ENCODE measurements at places on chromosomes 2 and 18.
A peak's percentile ranks its signal among the peaks of the same experiment; 100 is the strongest.

- DNase-seq, result no peak
Observed at GRCh38 chr2:209638346-209638745, 133.3 kb upstream of the UNC80 start.

DNA sequence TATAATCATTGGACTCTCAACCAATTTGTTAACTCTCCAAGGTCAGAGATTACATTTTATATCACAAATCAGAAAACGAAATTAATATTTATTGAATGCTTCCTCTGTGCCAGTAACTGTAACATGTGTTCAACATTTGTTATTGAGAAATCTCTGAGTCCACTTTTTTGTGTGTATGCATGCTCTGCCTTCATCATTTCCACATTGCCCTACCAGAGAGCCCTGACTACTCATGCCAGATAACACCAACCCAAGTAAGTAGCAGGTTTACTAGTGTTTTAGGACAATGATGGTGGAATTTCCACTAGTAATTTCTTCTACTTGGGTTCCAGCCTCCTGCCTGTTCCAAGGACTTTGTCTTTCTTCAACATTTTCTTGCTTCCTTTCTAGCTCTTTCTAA lies 14.2 kb upstream of the FAP start:
- no peak for DNase-seq

- DNase-seq, result peak; percentile 58
Observed at GRCh38 chr2:231648579-231649174, 56.0 kb downstream of the TEX44 start.

GRCh38 chr18:39208190-39208589 lies 1642.6 kb upstream of the CELF4 start:
- DNase-seq, result no peak

- no peak for DNase-seq
Observed at GRCh38 chr2:206158563-206159345, 490 bp downstream of the NDUFS1 start.

DNA sequence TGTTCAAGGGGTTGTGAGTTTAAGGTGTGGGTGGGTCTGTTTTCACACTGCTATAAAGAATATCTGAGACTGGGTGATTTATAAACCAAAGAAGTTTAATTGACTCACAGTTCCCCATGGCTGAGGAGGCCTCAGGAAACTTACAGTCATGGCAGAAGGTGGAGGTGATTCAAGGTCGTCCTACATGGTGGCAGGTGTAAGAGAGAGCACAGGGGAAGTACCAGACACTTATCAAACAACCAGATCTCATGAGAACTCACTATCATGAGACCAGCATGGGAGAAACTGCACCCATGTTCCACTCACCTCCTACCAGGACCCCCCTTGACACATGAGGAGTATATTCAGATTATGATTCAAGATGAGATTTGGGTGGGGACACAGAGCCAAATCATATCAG lies 38.0 kb downstream of the RHBDD1 start:
- DNase-seq, result no peak

DNA sequence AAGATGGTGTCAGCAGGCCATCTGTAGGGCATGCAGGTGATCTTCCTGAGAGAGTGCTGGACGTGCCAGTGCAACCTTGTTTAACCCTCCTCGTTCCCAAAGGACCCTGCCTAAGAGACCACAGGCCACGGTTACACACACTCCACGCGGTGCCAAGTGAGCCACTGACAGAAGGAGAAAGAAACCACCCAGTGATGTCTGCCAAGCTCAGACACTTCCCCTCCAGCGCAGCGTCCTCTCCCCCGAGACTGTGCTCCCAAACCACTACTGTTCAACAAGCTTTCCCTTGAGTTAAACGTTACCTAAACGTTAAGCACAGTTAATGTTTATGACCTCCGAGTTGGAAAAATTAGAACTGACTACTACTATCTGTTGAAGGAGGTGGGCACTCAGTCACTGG lies 119.1 kb upstream of the NCK2 start:
- DNase-seq, result no peak

DNA sequence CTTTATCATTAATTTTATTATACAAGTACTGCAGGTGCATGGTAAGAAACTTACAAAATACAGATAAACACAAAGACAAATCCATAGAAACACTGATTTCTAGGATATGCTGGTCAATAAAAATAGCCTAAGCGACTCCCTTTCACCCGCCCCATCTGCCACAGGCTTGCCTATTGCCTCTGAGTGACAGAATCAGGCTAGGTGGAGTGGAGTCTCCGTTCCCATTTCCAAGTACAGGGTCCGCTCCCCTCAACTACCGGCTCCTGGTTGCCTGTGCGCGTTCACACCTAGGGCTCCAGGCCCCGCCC lies 201 bp upstream of the TRAPPC12 start:
- DNase-seq, result no peak

DNA sequence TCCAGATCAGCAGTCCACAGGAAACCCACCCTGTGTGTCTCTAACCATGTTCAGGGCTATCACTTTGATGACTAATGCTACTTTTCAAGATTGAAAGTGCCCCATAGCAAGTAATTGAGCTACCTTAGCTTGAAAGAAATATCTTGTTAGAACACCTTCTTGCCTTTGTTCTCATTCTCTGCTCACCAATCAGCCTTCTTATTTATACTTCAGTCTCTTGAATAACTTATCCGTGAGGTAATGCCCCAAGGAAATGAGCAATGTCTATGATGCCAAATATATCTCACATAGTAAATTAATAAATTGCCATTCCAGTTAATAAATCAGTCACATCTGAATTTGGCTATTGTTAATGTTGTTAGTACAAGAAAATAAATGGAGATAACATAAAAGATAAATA lies 141.6 kb downstream of the WDPCP start:
- no peak for DNase-seq

GRCh38 chr2:52264488-52264887 lies 1232.6 kb upstream of the NRXN1 start:
- no peak for DNase-seq

DNA sequence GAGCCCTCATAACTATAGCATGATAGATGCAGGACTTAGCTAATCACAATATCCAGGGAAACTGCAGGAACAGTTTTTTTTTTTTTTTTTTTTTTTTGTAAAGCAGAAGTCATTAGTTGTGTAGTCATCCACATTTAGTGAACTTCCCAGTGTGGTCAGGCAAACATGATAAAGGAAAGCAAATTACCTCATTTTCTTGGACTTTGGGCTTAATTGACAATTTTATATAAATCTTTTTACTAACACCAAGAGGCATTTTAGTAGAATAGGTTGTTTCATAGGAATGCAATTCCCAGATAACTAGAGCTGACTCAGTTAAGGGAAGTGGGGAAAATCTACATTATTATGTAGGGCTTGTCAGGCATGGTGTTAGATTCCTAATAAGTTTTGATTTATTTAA lies 142.7 kb upstream of the GCFC2 start:
- DNase-seq, result no peak

DNA sequence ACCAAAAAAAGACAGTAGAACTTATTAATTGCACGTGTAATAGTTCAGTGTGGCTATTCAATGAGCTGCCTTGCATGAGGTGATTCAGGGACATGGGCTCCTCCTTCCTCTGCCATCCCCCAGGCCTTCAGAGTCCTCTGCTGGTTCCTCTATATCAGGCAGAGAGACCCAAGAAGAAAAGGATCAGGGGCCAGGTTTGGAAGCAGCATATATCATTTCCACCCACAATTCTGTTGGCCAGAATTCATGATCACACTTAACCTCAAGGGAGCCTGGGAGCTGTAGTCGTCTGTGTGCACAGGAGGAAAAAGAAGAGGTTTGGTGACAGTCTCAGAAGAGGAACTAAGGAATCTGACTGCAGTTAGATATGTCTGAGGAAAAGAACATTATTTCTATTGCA lies 114.0 kb upstream of the GLS start:
- peak; percentile 48 for DNase-seq

- DNase-seq, result no peak
Observed at GRCh38 chr2:178044836-178045235, 27.7 kb downstream of the PDE11A start.

- peak; percentile 45 for DNase-seq
Observed at GRCh38 chr18:57437766-57438671, 2.8 kb downstream of the ONECUT2 start.

GRCh38 chr2:2191110-2191707 lies 139.9 kb downstream of the MYT1L start:
- no peak for DNase-seq

DNA sequence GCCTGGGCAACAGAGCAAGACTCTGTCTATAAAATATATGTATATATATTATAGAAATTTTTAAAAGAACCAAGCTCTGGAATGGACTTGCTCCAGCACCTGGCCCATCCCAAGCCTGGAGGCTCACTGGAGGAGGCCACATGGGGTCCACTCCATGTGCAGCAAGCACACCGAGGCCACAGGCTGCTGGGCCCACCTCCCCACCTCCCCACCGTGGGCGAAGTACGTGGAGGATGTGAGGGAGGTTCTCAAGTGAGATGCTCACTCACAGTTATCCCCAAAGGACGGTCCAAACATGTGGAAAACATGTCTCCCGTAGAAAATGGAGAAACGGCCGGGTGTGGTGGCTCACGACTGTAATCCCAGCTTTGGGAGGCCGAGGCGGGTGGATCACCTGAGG lies 13.9 kb upstream of the RAB17 start:
- DNase-seq, result no peak

GRCh38 chr2:72109291-72109690 lies 38.4 kb downstream of the CYP26B1 start:
- no peak for DNase-seq

DNA sequence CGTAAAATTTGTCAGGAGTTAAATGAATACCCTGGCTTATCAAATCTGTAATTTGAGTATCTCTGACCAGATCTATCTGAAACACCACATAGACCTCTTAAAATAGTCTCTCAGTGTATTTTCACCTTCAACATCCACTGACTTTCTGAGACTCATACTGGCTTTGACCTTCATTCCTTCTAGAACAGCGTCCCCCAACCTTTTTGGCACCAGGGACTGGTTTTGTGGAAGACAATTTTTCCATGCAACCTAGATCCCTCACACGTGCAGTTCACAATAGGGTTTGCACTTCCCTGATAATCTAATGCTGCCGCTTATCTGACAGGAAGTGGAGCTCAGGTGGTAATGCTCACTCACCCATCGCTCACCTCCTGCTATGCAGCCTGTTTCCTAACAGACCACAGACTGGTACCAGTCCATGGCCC lies 3.2 kb downstream of the NBAS start:
- DNase-seq, result no peak

GRCh38 chr2:10487081-10487740 lies 39.1 kb upstream of the ODC1 start:
- DNase-seq, result no peak

GRCh38 chr2:177984749-177985148 lies 87.8 kb downstream of the PDE11A start:
- no peak for DNase-seq

GRCh38 chr18:57446322-57446721 lies 11.1 kb downstream of the ONECUT2 start:
- DNase-seq, result no peak

DNA sequence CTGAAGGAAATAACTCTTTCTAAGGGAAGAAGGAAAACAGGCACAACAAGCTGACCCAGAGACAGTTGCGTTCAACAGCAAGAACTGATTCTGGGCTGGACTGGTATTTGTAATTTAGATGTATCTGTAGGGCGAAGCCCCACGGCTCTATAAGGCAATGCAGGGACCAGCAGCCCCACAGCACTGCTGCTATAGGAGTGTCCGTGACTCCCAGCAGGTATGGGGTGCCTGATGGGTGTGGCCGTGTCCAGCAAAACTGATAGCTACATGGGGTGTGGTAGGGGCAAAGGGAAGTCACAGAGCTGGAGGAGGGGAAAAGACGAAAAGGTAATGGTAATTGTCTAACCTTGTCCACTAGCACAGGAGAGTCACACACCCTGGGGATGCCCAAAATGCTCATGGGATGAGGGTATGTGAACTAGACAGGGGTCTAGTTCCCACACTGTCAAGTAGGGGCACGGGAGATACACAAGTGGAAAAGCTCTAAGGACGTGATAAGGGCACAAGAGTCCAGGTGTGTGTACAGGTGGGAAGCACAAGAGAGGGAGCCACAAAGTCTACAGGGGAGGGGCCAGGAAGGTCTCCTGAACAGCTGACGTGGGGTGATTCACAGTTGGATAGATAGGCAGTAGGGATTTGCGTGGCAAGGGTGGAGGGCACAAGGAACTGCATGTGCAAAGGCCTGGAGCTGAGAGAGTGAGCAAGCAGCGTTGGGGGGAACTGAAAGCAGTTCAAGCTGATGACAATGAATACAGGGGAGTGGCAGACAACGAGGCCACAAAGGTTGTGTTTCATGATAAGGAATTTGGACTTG lies 48.5 kb upstream of the ASPRV1 start:
- DNase-seq, result no peak

- no peak for DNase-seq
Observed at GRCh38 chr2:11075221-11075620, 80.0 kb upstream of the SLC66A3 start.

DNA sequence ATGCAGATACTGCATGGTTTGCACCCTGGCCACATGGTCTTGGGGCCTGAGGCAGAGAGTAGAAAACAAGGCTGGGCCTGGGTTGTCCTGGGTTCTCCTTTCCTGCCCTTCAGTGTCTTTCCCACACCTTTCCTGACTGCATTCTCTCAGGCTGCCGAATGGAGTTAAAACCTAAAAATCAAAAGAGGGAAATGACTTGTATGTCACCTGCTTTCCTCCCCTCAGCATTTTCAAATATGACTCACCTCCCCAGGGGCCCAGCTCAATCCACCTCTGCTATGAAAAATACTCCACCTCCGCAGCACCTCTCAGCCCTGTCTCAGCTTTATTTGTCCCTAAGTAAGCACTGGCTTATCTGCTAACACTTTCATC lies 457.8 kb upstream of the MEX3C start:
- DNase-seq, result no peak

DNA sequence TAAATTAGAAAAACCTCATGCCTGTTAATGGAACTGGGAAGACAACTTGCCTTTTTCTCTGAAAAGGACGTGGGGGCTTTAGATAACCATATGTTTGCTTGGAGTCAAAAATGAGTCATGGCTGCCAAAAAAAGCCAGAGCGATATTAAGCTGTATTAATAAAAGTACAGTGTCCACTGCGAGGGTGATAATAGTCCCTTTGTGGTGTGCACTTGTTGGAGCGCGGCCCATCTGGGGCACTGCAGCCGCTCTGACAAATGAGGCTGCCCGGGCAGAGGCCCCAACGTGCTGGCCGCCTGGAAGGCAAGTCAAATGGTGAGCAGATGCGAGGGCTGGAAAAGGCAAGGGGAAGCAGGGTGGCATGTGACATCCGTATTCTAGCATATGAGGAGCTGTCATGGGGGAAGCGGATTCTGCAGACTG lies 103.3 kb upstream of the NCK2 start:
- no peak for DNase-seq

GRCh38 chr2:230209422-230210051 lies 10.2 kb downstream of the SP110 start:
- peak; percentile 4 for DNase-seq

DNA sequence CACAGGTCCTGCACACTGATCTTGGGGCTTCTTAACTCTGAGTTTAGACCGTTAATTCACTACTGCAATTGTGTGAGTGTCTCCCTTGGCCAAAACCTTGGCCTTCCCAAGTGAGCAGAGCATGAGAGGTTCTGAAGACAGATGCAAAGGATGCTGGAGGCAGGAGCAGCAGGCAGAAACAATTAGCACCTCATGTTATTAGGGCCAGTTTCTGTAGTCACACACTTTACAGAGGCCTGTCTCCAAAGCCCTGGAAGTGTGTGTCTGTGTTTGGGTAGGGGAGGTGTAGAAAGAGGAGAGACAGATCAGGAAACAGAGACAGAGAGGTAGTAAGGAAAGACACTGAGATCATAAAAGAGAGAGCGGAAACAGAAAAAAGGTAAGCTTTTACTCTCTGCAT lies 533.8 kb downstream of the TMEM182 start:
- no peak for DNase-seq

- no peak for DNase-seq
Observed at GRCh38 chr2:68404893-68405799, 40.1 kb downstream of the PLEK start.

GRCh38 chr2:46643951-46644350 lies 164.6 kb downstream of the TMEM247 start:
- DNase-seq, result no peak

All from GDM1 (cell line).